ENCODE measurements at places on chromosomes 2 and 18.
A peak's percentile ranks its signal among the peaks of the same experiment; 100 is the strongest.

DNA sequence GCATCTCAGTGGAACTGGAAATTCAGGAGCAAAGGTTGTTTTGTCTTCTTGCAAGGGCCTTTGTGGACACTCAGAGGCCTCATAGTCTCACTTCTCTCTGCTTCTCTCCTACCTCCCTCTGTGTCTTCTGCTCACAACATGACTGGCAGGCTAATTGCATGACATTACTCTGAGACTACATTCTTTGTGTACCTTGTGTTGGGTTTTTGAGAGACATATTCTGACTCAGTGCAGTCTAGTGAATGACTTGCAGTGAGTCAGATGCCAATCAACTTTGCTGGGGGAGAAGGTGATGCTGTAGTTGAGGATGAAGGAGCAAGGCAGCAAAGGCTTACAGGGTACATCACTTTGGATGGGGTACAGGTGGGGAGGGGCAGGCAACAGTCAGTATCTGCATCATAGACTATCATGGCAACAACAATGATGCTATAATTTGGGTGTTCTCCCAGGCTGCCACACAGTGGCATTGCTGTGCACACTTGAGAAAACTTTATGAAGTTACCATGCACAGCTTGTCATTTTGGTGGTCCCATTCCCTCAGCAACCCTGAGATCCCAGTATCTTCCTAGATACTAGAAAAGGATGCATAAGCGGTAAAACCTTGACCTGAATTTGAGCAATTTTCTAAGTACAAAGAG, 69.3 kb upstream of the SLC16A14 start:
- no peak for DNase-seq

DNA sequence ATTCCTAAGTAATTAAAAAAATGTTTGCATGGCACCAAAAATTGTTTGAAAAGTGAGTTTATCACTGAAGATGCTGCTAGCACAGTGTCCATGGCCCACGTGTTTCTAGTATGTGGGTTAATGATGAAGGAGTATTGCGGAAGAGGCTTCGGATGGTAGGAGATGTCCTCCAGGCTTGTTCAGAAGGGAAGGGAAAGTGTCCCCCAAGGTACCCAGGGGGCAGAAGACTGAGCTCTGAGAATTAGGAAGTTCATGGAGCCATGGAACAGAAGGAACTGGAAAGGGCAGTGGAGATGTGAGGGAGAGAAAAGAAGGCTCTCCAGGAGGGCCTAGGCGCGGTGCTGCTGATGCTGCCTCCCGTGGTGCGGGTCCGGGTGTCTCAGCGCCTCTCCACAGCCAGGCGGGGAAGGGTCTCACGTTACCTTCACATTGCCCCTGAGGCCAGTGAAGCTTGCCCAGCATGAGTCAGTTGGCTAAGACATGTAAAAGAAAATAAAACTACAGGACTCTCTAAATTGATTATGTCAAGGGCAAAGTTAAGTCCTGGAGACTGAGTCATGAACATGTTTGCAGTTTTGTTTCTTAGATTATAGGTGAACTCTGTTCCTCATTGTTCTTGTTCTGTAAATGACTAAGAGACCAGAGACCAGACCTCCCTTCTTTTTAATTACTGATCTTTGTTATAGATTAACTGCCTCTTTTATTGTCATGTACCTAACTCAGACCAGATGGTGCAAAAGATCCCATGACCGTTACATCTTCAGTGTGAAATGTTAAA, 89.0 kb downstream of the MTCL1 start:
- no peak for DNase-seq

- DNase-seq: peak; percentile 61
Observed at GRCh38 chr2:33291278-33292013, 185.0 kb upstream of the RASGRP3 start.

- no peak for DNase-seq
Observed at GRCh38 chr2:42978887-42979415, 186.6 kb upstream of the HAAO start.

GRCh38 chr2:1806254-1806653, 61.9 kb upstream of the PXDN start:
- no peak for DNase-seq
